ENCODE measurements at places on chromosomes 1 and 21. TPM values are rescaled to one million over a fixed set of nuclear protein-coding genes. Genes with fewer than 3 reads are reported as not detected.

DNA sequence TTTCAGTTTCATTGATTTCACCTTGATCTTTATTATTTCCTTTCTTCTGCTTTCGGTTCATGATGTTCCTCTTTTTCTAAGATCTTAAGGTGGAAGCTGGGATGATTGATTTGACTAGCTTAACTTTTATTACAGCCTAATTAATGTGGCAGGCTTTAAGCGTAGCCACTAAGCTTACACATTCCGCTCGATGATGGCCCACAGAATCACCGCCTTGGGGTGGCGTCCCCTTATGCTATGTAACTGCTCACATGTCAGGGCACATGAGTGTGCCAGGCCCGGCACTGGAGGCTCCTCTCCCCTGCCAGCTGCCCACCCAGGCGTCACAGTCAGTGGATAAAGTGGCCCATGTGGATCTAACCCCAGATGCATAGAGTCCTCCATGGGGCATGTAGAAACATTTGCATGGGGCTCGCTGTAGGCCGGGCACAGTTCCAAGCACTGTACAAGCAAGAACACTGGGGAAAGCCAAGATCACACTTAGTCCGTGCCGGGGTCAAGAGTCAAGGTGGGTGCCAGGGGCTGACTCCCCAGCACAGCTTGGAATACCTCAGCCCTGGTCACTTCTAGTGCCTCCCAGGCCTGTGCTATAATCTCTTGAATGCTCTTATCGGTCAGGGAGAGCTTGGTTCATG, 41.7 kb downstream of the PKNOX1 start:
- no peaks in the 10 kb centered on the region for H3K27me3 ChIP-seq
- no peak for DNase-seq
- H3K4me1 ChIP-seq: peaks cover 7% of the 10 kb centered on the region
- H3K4me3 ChIP-seq: no peak overlapping the region

GRCh38 chr1:10398278-10398733, 558 bp upstream of the PGD start:
- H3K4me1 ChIP-seq: peaks cover 6% of the 10 kb centered on the region
- peak overlapping the region; percentile 71 for H3K4me3 ChIP-seq
- no peaks in the 10 kb centered on the region for H3K27me3 ChIP-seq
- no peak for DNase-seq

DNA sequence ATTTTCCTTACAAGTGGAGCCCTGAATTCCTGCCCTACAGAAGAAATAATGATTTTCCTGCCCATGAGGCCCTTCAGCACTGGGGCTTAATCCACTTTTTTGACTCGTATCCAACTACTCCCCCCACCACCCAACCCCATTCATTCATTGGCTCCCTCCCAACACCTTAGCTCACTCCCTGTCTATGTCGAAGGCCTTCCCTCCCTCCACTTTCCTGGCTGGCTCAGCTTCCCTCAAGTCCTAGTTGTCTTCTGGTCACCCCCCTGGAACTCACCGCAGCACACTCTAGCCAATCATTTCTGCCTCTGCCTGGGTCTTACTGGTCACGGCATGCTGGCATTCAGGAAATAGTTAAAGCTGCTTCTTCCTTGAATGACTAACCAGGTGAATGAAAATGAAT, 118.9 kb downstream of the PGBD5 start:
- H3K4me1 ChIP-seq: no peaks in the 10 kb centered on the region
- H3K27ac ChIP-seq: no peak overlapping the region
- no peak overlapping the region for H3K4me3 ChIP-seq
- no peak for DNase-seq
- no peaks in the 10 kb centered on the region for H3K36me3 ChIP-seq

DNA sequence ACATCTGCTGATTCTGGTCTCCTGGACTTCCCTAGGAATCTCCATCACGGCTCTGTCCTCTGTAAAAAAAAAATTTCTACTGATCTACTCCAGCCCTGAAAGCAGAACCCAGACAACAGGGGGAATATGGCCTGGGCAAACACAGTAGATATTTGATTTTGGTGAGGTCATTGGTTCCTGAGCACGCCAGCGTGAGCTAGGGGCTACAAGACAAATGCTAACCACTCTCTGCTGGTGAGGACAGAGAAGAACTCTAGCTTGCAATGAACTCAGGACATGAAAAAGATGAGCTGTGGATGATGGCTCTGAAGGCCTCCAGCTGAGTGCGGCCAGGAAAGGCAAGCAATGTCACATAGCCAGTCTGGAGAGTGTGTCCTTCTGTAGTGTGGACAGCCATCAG, 17.2 kb upstream of the FYB2 start:
- no peak overlapping the region for H3K4me3 ChIP-seq
- H3K4me1 ChIP-seq: no peaks in the 10 kb centered on the region
- H3K36me3 ChIP-seq: no peaks in the 10 kb centered on the region
- DNase-seq: no peak

- H3K27me3 ChIP-seq: no peaks in the 10 kb centered on the region
- no peak overlapping the region for H3K4me3 ChIP-seq
- H3K27ac ChIP-seq: no peak overlapping the region
- no peaks in the 10 kb centered on the region for H3K4me1 ChIP-seq
Measured at GRCh38 chr1:204426971-204427701, 15.5 kb upstream of the PPP1R15B start.

- DNase-seq: no peak
- H3K27me3 ChIP-seq: no peaks in the 10 kb centered on the region
- H3K4me1 ChIP-seq: no peaks in the 10 kb centered on the region
- no peak overlapping the region for H3K4me3 ChIP-seq
- H3K36me3 ChIP-seq: peaks cover 1% of the 10 kb centered on the region
Measured at GRCh38 chr1:198711837-198712236, 73.0 kb downstream of the PTPRC start.

DNA sequence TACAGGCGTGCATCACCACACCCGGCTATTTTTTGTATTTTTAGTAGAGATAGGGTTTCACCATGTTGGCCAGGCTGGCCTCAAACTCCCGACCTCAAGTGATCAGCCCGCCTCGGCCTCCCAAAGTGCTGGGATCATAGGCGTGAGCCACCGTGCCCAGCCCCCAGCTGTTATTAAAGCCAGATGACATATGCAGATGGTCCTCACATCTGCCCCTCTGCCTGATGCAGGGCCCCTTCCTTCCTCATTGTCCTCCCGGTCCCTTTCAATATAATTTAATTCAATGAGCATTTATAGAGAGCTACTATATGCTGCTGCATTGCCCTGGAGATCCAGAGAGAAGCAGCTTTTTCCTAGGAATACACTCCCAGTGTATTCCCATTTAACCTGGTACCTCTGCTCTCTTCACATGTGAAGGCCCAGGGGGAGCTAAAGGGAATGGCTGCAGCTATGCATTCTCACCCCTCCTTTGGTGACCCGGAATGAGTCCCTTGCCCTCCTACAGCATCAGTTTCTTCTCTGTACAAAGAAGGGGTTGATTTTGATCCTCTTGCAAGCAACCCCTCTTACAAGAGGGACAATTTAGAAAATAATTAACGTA, 55.6 kb downstream of the L1TD1 start:
- no peaks in the 10 kb centered on the region for H3K4me1 ChIP-seq
- DNase-seq: no peak
- H3K36me3 ChIP-seq: no peaks in the 10 kb centered on the region
- H3K27me3 ChIP-seq: no peaks in the 10 kb centered on the region
- no peak overlapping the region for H3K27ac ChIP-seq
- no peak overlapping the region for H3K4me3 ChIP-seq

DNA sequence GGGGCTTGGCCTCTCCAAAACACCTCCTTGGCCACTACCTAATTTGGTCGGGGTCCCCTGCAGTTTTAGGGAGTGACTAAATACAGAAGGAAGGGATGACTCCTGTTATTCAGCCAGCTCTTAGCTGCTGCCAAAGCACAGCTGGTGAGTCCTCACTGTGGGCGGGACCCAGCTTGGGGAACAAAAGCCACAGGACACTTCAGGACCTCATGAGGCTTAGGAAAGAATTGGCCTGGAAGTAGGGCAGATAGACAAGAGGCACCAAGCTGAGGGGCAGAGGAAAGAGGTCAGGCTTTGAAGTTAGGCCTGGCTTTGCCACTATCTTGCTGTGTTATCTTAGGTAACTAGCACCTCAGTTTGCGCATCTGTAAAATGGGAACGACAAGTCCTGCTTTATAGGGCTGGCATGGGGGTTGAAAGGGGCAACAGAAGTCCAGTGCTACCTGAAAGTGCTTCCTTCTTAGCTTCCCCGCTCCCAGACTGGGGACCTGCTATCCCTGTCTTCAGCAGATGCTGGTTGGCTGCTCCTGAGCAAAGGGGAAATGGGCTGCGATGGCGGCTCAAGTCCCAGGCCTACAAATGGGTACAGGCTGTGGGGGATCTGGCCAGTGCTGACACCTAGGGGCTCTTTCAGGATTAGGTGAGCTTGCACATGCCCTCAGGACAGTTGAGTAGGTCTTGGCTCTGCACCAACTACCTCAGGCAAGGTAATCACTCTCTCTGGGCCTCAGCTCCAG, 15.7 kb downstream of the IFI6 start:
- peaks cover 61% of the 10 kb centered on the region for H3K4me1 ChIP-seq
- no peaks in the 10 kb centered on the region for H3K36me3 ChIP-seq
- H3K27ac ChIP-seq: peak overlapping the region; percentile 42
- DNase-seq: no peak

DNA sequence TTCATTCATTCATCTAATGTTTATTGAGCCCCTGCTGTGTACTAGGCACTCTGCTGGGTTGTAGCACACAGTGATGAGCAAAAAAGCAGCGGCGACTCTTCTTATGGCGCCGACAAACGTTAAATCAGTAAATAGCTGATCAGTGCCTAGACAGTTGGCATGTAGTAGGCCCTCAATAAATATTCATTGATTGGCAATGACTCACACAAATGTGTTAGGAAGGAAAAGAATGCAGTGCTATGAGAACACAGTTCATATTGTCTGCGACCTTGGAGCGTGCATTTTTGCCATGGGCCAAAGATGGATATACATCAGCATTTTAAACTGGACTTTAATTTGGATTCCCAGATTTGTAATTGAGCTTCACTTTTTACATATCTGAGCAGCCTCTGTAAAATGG, 52.0 kb downstream of the PRDM2 start:
- H3K4me3 ChIP-seq: peak overlapping the region; percentile 46
- peaks cover 26% of the 10 kb centered on the region for H3K4me1 ChIP-seq
- no peak for DNase-seq
- peaks cover 10% of the 10 kb centered on the region for H3K36me3 ChIP-seq
- H3K27me3 ChIP-seq: no peaks in the 10 kb centered on the region
- H3K27ac ChIP-seq: no peak overlapping the region

DNA sequence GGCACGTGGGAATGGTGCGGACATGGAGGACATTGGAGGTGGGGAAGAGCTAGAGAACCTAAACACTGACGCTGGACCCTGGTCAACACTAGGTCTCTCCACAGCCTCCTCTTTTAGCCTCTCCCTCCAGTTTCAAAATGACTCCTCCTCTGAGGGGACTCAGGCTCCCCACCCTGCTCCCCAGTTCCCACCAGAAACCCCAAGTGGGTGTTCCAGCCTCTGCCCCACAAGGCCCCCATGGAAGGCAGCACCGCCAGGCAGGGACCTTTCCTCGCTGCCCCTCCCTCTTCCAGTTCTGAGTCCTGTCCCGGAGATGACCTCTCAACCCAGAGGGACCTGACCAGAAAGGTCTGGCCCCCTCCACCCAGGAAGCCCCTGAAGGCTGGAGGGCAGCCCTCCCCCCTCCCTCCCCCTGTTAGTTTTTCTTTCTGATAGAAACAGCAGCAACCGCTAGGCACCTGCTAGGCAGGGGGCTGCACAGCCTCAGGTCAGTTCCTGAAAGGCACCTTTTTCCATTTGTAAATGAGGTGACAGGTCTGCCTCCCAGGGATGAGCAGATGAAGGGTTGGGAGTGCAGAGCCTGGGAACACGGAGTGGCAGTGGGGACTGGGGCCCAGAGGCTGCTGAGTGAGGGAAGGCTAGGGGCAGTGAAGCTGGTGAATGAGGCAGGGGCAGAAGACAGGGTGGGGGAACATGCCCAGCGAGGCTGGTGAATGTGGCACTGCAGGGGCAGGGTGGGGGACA, 9.3 kb upstream of the ITGB2 start:
- no peaks in the 10 kb centered on the region for H3K36me3 ChIP-seq
- H3K27ac ChIP-seq: peak overlapping the region; percentile 75
- peaks cover 47% of the 10 kb centered on the region for H3K4me1 ChIP-seq
- peak overlapping the region; percentile 59 for H3K4me3 ChIP-seq
- H3K27me3 ChIP-seq: no peaks in the 10 kb centered on the region
- DNase-seq: no peak

DNA sequence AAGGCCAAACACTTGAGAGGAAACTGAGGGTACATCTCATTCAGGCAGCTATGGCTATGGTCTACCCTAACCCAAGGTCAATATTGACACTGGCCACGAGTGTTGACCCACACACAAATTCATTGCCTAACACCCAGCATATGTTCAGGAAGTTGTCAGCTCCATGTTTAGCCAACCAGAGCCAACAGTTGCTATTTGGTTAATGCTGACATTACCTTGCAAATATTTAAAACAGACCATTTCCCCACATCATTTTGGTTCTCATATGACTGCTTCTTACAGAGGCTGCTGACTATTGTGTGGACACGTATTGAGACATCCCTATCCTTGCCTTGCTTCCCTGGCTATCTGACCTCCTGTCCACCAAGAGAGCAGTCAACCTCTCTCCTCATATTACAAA, 97.3 kb downstream of the LMX1A start:
- no peaks in the 10 kb centered on the region for H3K27me3 ChIP-seq
- no peak for DNase-seq

GRCh38 chr1:73366734-73367413, 831.1 kb downstream of the LRRIQ3 start:
- no peak for DNase-seq
- no peaks in the 10 kb centered on the region for H3K36me3 ChIP-seq
- no peak overlapping the region for H3K4me3 ChIP-seq
- no peaks in the 10 kb centered on the region for H3K4me1 ChIP-seq
- no peak overlapping the region for H3K27ac ChIP-seq

Gene KRTAP19-3
- not detected for total RNA-seq

Gene TM2D1
- 21.0 TPM for total RNA-seq

Gene CNIH4
- 27.8 TPM for total RNA-seq

Gene PYGO2
- 32.9 TPM for total RNA-seq
